ENCODE measurements at places on chromosomes 1 and 21.

- peak; percentile 46 for DNase-seq
Measured at GRCh38 chr1:93346421-93346993, 800 bp downstream of the DR1 start.

DNA sequence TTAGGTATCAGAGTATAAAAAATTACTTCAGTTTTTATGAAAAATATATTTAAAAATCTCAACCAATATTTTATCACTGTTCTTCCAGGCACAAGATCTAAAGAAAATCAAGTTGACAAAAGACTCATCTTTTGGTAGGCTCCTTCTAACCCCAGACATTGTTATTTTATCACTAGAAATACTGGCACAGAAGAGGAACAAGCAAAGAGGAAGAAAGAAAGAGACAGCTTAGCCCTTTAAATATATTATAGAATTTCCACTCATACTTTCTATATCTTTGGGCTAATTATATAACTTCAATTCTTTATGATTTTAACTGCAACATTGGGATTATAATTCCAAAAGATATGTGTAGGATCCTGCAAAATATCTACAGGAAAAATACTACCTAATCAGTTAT lies 32.4 kb downstream of the SPTA1 start:
- DNase-seq, result no peak

- DNase-seq, result no peak
Measured at GRCh38 chr1:89928506-89928905, 66.4 kb upstream of the ZNF326 start.

DNA sequence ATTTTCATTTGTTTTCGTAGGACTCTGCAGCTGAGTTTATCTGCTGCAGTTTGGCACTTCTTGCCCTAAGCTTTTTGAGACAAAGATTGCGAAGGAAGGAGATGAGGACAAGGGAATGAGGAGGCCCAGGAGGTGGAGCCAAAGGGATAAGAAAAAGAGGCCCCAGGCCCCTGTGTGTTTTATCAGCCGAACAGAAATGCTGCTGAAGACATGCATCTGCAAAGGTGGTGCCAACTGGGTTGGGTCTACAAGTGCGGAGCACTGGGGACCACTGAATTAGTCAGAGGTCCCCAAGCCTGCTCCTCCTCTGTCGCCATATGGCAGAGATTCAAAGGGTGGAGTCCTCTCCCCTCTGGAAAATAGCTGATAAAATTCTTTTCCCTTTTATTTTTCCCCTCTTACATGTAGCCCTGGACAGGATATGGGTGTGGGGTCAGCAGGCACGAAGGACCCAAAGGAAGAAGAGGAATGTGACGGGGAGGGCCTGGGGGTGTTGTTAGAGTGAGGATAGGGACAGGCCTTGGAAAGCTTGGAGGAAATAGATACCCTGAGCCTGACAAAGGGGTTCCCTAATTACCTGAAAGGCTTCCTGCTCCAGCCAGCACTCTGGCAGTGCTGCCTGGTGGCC lies 2.7 kb downstream of the CD34 start:
- no peak for DNase-seq

DNA sequence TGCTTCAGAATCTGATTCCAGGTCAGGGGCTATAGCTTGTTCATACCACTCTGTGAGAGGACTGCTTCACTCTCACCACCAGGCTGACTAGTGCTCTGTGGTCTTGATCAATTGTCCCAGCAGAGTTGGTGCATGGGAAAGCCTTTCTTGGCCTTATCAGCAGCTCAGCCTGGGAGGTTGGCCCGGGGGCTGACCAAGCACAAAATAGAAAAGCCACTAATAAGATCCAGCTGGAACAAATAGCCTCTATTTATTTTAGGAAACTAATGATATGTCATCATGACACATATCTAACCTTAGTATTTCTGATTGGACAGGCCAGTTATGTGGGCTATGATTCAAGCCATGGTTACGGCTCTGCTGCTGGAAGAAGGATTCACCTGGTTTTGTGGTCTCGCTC lies 134.2 kb downstream of the GDAP2 start:
- DNase-seq, result no peak

DNA sequence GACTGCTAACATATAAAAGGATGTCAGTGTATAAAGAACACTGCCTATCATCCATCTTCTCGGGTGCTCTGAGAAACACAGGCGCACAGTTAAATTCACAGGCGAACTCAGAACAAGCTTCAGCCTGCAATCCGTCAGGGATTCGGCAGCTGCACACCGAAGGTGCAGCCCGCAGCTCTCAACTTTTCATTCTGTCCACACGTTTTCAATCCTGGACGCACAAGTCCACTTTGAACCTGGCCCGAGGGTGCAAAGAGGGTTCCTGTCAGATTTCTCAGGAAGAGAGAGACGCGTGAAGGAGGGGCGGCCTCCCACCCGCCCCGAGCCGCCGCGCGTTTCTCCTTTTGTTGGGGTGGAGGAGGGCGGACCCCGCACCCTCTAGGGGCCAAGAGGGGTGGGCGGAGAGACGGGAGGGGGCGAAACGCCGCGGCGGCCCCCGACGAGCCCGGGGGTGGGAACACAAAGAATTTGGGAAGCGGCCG lies 724 bp downstream of the DOCK7 start:
- peak; percentile 63 for DNase-seq

- no peak for DNase-seq
Measured at GRCh38 chr21:40250514-40251294, 383.5 kb downstream of the PCP4 start.

DNA sequence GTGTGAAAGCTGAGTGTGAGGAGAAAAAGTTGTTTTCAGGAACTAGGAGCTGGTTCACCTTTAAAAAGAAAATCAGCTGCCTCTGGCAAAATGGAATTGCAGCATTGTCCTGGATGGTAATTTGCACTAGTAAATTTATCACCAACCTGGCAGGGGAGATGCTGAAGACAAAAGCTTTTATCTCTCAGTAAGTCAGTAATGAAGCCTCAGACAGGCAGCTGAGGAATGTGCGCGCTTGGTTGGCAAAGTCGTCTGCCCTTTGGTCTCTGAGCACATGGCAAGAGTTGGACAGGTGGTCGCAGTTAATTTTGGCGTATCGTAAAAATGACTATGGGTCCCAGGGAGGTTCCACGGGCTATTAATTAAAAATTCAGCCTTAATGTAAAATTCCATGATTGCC lies 131.9 kb downstream of the BACH1 start:
- DNase-seq, result no peak

DNA sequence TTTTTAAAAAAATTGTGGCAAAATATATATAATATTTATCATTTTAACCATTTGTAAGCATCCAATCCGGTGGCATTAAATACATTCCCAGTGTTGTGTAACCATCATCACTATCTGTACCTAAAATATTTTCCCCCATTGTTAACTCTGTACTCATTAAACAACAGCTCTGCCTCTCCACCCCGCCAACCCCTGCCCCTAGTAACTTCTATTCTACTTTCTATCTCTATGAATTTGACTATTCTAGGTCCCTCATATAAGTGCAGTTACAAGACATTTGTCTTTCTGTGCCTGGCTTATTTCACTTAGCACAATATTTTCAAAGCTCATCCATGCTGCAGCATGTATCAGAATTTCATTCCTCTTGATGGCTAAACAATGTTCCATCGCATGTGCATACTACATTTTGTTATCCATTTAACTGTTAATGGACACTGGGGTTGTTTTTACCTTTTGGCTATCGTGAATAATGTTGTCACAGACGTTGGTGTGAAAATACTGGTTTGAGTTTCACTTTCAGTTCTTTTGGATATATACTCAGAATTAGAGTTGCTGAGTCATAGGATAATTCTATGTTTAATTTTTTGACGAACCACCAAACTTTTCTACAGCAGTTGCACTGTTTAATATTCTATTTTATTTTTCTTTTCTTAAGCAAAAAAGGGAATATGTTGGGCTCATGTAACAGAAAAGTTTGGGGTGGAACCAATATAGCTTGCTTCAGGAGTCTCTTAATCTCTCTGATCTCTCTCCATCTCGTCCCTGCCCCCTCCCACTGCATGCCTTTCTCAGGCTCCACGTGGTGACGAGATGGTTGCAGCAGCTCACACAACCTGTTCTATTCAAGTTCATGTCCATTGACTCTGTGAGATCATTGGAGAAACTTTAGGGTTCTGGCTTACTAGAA lies 25.2 kb upstream of the RCAN1 start:
- peak; percentile 49 for DNase-seq

DNA sequence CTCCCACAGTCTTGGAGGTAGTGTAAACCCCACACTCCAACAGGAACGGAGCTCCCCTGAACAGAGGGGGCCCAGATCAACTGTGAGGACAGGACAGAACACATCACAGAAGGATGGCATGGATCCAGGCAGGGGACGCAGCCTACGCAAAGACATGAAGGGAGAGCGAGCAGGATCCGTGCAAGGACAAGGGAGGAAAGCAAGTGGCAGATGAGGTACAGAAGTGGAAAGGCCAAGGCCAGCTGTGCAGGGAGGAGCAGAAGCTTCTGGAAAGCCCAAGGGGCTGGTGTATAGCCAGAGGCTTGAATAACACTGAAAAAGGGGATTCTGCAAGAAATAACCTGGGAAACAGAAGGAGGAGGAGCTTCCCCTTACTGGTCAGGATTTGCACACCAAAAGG lies 81.2 kb downstream of the SIPA1L2 start:
- no peak for DNase-seq

- DNase-seq, result no peak
Measured at GRCh38 chr1:207396168-207396746, 57.9 kb upstream of the CR2 start.

DNA sequence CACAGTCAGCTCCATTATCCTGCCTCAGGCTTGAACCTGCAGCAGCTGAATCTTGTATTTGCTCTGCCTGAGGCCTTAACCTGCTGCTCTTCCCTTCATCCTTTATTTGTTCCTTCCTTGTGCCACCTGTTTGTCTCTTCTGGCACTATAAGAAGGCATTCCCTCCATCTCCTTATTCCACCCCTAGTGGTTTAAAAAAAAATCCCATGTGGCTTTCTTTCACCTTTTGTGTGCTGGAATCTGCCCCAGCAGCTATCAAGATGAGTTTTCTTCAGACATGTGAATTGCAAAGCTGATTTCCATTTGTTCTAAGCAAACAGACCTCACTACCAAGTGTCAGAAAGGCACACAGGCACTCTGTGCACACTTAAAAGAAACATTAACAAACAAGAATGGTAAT lies 294.6 kb downstream of the TTLL7 start:
- no peak for DNase-seq

- no peak for DNase-seq
Measured at GRCh38 chr1:205933671-205934618, 9.3 kb downstream of the SLC26A9 start.

GRCh38 chr1:103025858-103026409 lies 82.4 kb downstream of the COL11A1 start:
- no peak for DNase-seq

DNA sequence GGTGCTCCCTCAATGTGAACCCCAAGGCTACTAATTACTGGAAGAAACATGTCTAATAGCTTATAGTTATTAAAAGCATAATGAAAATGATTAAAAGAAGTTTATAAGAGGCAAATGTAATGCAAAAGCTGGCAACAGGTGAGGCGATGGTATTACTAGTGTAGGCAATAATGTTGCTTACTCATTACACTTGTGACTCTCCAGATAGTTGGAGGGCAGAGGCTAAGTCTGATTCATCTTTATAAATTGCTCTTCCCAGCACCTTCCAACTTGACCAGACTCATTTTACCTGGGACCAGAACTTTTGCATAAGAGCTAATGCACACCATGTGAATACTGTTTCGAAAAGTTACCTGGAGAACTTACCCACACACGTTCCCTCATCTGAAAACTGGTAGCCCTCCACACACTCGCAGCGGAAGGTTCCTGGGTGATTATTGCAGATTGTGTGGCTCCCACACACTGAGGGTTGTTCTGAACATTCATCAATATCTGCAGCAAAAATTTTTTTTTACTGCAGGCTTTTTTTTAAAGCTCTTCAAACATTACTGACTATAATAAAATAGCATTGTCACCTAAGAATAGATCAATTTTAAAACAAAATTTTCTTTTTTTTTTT lies 48.0 kb downstream of the NID1 start:
- no peak for DNase-seq

DNA sequence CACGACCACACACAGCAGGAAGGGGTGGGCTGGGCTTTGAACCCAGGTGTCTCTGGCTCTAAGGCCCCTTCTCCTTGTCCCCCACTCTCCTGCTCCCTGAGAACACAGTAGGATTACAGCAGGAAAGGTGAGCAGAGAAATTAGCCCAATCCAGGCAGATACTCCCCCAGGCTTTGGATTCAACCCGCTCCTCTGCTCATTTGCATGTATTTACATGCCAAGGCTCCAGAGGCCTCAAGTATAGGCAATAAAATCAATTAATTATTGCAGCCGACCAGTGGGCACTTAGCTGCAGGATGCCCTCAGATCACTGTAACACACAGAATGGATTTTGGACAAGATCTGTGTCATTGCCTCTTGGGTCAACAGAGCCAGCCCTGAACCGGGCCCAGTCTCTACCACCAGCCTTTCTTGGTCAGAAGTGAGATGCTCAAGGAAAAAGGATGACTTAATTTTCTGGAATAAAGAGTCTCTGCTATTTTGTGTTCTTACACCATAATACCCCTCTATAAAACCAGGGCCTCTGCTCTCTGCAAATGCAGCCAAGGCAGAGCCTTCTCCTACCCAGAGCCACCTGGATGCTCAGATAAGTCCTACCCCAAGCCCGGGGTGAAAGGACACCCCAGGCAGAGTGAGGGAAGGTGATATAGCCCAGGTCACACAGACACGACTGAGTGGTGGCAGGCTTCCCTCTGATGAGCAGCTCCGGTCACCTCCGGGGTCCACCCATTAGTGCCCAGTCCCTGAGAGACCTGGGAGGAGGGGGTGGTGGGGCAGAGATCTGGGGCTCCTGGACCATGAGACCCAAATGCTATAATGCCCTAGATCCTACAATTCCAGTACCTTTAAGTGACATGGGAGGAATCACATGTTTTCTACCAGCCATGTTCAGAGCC lies 28.9 kb downstream of the MATN1 start:
- DNase-seq, result no peak

DNA sequence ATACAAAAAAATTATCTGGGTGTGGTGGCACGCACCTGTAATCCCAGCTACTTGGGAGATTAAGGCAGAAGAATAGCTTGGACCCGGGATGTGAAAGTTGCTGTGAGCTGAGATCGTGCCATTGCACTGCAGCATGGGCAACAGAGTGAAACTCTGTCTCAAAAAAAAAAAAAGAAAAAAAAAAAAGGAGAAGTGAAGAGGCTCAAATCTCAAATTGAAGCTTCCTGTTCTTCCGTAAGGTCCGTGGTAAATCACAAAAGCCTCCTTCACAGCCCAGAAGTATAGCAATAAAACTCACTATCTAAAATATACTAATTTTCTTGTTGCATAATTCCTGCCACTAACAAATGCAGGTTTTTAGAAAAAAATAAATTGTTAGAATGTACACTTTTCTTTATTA lies 498.2 kb upstream of the BRINP3 start:
- no peak for DNase-seq

DNA sequence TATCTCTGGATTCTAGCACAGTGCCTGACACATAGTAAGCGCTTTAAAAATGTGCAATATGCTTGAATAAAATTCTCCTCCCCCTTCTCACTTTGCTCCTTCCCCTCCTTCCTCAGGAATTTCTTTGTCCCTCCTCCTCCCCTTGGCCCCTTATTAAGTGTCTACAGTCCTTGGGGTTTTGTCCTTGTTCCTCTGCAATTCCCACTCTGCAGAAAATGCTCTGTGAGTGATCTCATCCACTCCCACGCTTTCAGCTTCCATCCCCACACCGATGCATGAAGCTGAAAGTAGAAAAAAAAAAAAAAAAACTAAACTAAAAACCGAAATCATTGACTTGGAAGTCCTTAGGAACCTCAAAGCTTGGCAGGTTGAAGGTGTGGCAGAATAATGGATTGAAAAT lies 273.6 kb downstream of the RRAGC start:
- DNase-seq, result no peak
